ENCODE measurements at places on chromosomes 7 and 10. TPM values are rescaled to one million over a fixed set of nuclear protein-coding genes. Genes with fewer than 3 reads are reported as not detected.

The NOS3 gene
- 17.3 TPM for polyA plus RNA-seq

DNA sequence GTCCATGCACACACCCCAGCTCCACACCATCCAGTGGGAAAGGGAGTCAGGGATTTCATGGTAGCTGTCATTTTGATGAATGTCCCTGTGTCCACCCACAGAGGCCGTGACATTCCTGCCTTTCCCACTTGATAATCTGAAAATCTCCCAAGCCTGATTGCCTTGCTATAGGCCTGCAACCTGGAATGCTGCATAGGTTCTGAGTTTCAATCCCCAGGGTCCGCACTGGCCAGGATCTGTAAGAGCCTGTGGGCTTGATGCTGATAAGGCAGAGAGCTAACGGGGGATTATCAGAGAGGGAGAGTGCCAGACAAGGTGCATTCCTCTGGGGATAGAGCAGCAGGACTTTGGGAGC lies 57.5 kb downstream of the RBM20 start:
- H3K27ac ChIP-seq, result no peak overlapping the region
- no peaks in the 10 kb centered on the region for H3K27me3 ChIP-seq
- H3K36me3 ChIP-seq, result no peaks in the 10 kb centered on the region
- no peak for DNase-seq
- no peak overlapping the region for H3K4me3 ChIP-seq

The RSPH10B2 gene
- polyA plus RNA-seq, result not detected

The JCAD gene
- polyA plus RNA-seq, result 13.6 TPM

DNA sequence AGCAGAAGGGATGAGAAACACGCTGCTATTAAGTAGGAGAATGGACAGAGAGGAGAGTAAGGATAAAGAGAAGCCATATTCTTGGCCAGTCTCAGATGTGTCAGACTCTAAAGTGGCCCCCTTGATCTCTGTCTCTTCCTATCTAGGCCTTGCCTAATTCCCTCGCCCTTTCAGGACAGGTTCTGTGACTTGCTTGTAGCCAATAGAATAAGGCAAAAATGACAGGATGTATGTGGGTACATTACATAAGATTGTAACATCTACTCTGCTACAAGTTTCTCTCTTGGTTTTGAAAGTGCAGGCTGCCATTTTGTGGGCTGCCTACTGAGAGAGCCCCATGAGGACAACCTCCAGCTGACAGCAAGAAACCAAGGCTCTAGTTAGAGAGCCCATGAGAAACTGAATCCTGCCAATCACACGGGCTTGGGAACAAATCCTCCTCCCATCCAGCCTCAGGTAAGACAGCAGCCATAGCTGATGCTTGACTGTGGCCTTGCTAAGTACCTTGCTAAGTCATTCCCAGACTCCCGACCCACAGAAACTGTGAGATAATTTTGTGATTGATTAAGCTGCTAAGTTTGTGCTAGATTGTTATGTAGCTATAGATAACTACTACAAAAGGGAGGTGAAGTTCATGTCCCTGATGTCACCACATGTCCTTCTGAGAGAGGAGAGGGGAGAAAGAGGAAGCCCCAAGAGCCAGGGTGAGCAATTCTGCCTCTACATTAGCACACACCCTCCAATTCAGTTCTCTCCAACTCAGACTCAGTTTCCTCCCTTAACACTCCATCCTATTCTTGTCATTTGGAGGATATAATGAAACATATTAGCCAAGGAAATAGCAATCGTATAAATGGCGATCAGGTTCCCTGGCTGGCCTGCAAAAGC lies 185.5 kb downstream of the SGMS1 start:
- no peaks in the 10 kb centered on the region for H3K27me3 ChIP-seq
- no peak overlapping the region for H3K27ac ChIP-seq
- H3K36me3 ChIP-seq, result no peaks in the 10 kb centered on the region
- no peak overlapping the region for H3K4me3 ChIP-seq
- no peak for DNase-seq

The TEX36 gene
- not detected for polyA plus RNA-seq

DNA sequence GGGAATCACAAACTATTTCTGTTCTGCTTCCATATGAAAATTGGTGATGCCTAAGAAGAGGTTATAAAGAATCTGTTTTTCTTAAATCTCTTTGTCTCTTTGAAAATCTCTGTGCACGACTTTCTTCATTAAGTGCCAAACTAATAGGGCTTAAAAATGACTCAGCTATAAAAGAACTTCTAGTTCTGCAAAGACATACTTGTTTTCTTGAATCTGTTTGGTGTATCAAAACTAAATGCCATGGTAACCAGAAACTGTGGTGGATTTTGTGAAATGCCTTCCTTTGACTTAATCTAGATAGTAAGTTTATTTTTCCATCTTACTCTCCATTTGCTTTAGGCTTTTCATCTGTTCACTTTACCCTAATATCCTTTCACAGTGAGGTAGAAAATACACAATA lies 417.8 kb downstream of the PARD3 start:
- no peaks in the 10 kb centered on the region for H3K4me1 ChIP-seq
- H3K36me3 ChIP-seq, result no peaks in the 10 kb centered on the region
- no peaks in the 10 kb centered on the region for H3K27me3 ChIP-seq
- H3K27ac ChIP-seq, result no peak overlapping the region
- DNase-seq, result no peak
